GM23338 (cell line): ENCODE measurements at places on chromosomes 12 and 14. TPM values are rescaled to one million over a fixed set of nuclear protein-coding genes. Genes with fewer than 3 reads are reported as not detected.

Gene ORAI1
- 31.0 and 32.0 TPM in 2 replicates for total RNA-seq

Gene PLCZ1
- not detected in 2 replicates for total RNA-seq

Gene CCDC88C
- total RNA-seq, result 42.1 and 60.7 TPM in 2 replicates

Gene SPATS2
- total RNA-seq, result 20.6 and 28.1 TPM in 2 replicates

Gene PTPN6
- 24.7 and 25.3 TPM in 2 replicates for total RNA-seq

Gene PTHLH
- not detected in 2 replicates for total RNA-seq

Gene IL22
- not detected in 2 replicates for total RNA-seq

Gene FSCB
- 0.07 and 0.12 TPM in 2 replicates for total RNA-seq
